CD4-positive, alpha-beta T cell (primary cell): ENCODE measurements at places on chromosomes 16 and 17.
A peak's percentile ranks its signal among the peaks of the same experiment; 100 is the strongest.

GRCh38 chr16:75593308-75593707, 27.1 kb downstream of the GABARAPL2 start:
- DNase-seq: no peak

- no peak for DNase-seq
These were observed 3.0 kb downstream of the SECTM1 start for GRCh38 chr17:82330322-82331239.

DNA sequence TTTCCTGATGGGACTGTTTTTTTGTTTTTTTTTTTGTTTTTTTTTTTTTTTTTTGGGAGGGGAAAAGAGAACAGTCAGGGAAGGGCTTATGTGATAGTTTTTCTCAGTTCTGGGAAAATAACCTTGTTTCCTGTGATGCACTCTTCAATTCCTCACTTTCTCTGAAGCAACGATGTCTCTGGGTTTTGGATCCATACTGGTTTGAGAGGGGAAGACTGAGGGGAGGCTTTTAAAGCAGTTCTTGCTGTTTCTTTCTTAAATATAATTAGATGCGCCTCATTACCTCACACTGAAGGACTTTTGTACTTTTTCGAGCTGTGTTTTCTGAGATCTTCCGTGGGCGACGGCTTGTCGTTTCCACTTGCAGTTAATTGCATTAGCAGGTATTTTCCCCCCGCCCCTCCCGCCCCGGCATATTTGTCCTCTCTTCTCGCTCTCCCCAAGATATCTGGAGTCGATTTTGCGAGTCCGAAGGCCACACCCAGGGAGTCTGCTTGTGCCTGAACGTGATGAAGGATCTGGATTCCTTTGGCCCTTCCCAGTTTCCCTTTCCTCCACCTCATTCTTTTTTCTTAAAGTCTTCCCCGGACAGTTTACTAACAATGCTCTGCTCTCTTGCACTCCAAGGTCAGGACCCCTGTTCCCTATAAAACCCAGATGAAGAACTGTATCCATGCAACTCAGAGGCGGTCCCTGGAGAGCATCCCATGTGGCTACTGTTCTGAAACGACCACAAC, 125.2 kb upstream of the ZFHX3 start:
- DNase-seq: no peak

GRCh38 chr17:10797476-10798328, 6.2 kb downstream of the TMEM238L start:
- no peak for DNase-seq

GRCh38 chr17:29591146-29591736, 1.7 kb upstream of the ANKRD13B start:
- no peak for DNase-seq

GRCh38 chr17:74224959-74225725, 11.8 kb downstream of the TTYH2 start:
- no peak for DNase-seq

DNA sequence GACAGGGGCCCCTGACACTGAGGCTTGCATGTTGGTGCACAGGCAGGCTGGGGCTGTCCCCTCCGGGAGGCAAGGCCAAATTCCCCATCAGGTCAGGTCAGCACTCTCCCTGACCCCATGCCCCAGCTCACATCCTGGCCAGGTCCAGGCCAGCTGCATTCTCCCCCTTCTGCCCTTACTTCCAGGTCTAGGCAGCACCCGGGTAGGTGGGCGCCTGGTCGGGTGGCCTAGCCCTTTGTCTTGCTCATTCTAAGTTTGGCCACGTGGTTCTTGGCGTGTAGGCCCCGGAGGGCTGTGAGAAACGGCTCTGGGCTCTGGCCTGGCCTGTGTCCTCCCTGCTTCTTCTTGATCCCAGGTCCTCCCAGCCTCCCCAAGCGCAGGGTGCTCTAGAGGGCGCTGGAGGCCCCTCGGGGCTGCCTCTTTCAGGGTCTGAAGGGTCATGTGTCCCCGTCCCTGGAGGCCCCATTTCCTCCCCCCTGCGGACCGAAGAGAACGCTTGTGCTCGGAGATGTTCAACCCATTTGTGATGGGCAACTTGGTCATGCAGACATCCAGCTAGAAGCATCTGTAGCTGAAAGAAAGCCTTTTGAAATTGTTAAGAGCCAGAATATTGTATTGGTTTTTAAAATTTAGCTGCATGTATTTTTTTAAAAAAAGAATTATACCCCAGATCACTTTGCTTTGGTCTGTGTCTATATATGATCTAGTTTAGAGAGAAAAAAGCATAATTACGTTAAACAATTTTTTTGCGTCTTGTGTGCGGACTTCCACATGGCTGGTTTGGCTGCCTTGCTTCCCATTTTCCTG, 6.7 kb downstream of the BAHCC1 start:
- no peak for DNase-seq

GRCh38 chr17:30345527-30346075, 11.7 kb upstream of the TMIGD1 start:
- DNase-seq: no peak

DNA sequence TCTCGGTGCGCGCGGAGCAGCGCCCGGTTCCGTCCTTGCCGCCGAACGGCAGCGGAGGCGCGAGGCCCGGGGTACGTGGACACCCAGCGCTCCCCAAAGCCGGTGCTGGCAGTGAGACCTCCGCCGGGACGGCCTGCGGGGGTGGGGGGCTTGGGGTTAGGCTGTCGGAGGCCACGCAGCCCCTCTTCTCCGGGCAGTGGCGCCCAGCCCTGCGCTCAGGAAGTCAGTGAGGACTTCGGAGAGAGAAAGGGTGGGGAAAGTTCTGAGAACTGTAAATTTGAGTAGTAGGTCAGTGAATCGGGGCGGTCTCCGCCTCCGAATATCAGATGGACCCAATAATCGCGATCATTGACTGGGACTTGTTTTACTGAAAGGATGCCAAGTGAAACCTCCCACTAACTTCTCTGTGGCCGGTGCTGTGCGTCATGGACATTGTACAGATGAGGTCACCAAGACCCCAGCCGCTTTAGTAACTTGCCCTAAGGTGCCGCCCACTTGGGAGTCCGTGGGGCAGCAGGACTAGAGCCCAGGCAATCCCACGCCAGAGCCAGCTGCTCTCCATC, 468 bp downstream of the IL4R start:
- DNase-seq: peak; percentile 50

- no peak for DNase-seq
These were observed 37.3 kb downstream of the SMARCE1 start for GRCh38 chr17:40610359-40610758.

DNA sequence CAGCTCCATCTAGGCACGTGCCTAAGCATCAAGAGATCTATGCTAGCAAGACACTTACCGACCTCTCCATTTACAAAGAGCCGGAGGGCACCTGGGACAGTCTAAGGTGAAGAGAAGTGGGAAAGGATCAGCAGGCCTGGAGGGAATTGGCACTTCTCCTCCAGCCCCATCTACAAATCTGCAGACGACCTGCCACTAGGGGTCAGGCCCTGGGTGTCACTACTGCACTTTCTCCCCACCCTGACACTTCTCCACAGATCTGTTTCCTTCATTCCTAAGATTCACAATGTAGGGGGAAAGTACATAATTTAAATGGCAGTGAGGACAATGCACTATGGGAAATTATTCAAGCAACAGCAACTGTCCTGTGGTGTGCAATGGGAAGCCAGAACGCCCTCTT, 8.1 kb downstream of the MKS1 start:
- no peak for DNase-seq

DNA sequence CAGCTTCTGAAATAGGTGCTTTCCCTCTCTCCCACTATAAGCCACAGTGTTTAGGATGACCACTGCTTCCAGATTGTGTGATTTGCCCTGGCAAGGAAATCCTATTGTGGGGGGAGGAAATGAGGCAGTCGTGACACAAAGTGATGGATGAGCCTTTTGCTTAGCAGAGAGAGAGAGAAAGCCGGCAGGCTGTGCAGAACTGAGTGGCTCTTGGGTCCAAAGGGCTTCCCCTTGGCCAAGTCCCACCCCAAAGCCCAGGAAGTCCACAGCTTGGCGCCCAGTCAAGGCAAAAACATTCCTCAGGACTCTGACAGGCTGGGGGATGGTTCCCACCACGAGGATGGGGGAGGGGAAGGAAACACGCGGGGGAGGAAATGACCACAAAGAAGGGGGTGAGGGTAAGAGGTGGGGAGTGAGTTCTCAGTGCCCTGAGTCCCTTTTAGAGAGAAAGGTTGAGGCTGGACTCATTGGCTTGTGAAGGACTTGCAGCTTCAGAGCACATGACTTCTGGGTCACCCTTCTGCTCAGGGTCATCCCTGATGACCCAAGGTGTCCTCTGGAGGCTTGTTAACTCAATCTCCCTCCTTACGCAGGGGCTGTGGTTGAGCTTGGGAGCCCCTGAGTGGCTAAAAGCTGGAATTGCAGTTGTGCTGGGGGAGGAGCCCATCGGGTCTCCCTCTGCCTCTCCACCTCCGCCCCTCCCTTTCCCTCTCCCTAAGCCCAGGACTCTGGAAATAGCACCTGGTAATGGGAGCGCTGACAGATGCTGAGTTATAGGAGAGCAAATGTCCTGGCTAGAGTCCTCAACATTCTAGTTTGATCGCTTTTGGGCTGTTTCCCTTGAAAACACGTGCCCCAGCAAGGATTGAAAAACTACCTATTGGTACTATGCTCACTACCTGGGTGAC, 10.3 kb upstream of the MSL1 start:
- peak; percentile 58 for DNase-seq

GRCh38 chr17:7523033-7523432, 25.8 kb upstream of the TNFSF12 start:
- peak; percentile 21 for DNase-seq

GRCh38 chr16:82379551-82379950, 209.5 kb upstream of the MPHOSPH6 start:
- no peak for DNase-seq

DNA sequence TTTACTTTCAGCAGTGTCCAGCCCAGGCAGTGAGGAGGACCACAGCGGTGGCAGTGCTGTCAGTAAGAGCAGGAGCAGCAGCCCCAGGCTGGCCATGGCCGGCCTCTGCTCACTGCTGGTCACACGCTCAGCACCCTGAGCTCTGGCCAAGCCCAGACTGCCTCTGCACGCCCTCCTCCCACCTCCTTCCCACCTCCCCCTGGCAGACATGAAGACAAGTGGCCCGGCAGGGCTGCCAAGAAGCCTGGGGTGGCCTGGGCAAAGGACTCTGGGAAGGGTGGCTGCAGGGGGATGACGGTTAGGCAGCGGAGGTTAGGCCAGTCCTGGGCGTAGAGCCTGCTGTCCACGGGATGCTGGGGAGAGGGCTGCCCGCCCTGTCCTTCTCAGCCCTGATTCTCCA, at the start of gene C16orf89:
Gene C16orf89 (minus strand): TSS at position 144 of the 400 bp plus-strand sequence. CDS start 48 bp downstream, at position 96.
- DNase-seq: no peak

DNA sequence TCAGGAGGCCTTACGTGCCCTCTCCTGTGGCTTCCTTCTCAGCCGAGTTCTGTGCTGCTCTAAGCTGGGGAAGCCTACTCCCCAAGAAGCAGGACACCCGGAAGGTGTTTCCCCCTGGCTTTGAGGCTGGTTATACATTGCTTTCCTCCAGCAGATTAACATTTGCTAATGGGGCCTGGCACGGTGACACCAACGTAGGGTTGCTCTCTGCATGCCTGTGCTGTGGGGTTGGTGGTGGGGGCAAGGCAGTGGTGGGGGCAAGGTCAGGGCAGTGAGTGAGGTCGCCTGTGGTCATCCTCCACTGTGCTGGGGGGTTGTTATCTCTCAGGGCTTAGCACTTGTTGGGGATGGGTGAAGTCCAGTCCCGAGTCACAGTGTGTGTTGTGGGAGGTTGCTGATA, 4.2 kb downstream of the USP6 start:
- DNase-seq: no peak

- no peak for DNase-seq
These were observed 67.0 kb downstream of the SEC14L1 start for GRCh38 chr17:77207689-77208216.

GRCh38 chr16:87206646-87207451, 110.3 kb downstream of the C16orf95 start:
- no peak for DNase-seq

GRCh38 chr16:85029408-85029784, 1.8 kb downstream of the KIAA0513 start:
- peak; percentile 73 for DNase-seq

- DNase-seq: no peak
These were observed 602.7 kb upstream of the CDH5 start for GRCh38 chr16:65763640-65764305.

DNA sequence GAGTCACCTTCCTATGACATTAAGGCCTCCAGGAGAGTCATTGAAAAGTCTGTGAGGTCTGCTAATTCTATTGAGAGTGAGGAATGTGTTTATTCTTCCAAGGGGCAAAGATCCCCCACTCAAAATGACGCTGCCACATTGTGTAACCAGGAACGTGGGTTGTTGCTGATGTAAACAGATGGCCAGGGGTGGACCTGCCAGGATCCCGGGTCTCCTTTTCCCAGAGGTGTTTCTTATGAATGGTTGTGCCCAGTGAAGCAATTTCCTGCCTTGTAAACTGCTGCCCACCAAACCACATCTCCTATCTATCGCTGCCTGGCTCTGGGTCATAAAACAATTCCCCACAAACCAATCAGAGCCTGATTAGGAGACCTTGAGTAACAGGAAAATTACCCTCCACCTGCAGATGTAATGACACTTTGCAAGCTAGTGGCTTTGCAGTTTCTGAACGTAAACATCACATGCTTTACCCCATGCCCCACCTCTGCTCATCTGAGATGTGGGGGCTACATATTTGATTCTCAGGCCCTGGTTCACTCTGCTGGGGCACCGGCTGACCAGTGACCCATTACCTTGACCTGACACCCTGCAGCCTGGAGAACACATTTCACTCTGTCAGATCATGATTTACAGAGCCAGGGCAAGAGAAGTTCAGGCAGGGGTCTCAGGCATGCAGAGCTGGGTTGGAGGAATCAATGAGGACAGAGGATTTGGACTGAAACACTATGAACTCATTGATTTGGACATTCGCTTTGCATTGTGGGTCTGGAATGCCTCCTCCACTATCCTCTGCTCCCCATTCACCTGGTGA, 33.1 kb upstream of the DDX52 start:
- no peak for DNase-seq

DNA sequence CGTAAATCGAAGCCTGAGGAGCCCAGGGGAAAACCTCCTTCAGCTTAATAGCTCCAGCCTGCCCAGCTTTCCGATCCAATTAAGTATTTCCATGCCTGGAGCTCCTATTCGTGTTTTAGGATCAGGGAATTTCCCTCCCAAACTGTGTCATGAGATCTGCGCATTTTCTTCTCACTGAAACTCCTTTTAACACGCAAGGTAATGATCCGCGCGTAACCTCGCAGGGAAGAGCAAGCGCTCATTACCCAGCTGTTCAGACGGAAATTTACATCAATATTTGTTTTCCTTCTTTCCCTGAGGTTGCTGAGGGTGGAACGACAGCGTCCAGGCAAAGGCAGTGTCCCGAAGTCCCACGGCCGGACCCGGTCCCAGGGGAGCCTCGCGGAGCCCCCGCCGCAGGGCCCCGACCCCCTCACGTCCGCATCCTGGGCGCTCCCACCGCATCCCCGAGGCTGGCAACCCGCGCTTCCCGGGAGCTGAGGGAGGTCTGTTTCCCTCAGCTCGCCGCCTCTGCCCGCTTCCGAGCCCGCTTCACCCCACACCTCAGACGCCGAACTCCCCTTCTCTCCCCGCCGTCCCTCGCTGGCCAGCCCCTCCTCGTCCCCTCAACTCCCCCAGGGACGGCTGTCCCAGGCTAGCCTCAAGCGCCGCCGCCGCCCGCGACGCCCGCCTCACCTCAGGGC, 415 bp downstream of the ABCA5 start:
- peak; percentile 59 for DNase-seq
